Thyroid gland (tissue), 4 donors: ENCODE measurements at places on chromosomes 13 and 19.

DNA sequence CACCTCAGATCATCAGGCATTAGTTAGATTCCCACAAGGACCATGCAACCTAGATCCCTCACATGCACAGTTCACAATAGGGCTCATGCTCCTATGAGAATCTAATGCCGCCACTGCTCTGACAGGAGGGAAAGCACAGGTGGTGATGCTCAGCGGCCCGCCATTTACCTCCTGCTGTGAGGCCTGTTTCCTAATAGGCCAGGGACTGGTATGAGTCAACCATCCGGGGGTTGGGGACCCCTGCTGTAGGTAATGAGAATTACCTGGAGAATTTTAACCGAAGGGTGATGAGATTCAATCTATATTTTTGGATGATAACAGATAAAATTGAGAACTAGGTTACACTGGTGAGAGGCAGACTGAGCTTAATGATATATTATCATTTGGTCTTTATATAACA, 101.4 kb downstream of the LACC1 start:
- DNase-seq = no peak

DNA sequence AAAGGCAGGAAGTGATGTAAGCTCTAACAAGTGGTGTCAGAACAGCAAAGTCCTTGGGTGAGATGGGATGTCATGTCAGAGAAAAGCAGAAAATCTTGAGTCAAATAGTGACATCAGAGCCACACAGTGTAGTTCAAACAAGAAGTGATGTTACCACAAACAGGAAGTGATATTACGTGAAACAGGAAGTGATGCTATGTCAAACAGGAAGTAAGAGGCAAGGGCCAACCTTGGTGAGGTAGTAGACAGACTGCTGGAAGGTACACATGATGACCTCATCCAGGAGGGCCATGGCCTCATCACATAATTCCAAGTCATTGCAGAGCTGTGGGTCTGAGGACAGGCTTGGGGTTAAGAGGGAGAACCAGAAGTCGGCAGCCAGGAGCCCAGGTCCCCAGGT, 7.0 kb upstream of the MAMSTR start:
- no peak for DNase-seq

DNA sequence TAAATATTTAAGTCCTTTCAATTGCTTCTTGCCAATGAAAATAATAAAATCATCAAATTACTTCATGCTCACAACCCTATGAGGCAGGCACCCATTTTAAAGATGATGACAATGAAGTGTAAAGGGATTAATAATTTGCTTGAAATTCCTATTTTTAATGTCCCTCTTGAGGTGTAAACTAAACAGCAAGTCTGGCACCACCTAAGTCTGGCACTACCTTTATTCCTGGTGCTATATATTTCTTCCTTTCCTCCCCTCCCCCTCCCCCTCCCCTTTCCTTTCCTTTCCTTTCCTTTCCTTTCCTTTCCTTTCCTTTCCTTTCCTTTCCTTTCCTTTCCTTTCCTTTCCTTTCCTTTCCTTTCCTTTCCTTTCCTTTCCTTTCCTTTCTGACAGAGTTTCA, 42.2 kb downstream of the FLT1 start:
- no peak for DNase-seq

DNA sequence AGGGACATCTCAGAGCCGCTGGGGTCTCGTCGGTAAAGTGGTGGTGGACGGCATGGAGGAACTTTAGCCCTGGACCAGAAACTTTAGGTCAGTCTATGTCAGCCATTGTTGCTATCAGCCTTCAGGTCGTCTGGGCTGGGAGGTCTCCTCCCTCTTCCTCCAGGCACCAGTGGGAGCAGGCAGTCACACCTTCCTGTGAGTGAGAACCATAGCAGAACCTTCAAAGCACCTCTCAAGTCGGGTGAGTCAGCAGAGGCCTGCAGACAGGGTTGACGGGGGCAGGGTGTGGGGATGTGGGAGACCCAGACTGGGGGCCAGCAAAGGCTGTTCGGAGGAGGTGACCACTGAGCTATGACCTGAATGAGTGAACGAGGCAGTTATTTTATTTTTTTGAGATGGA, 15.4 kb upstream of the SBNO2 start:
- peak; percentile 87 for DNase-seq

DNA sequence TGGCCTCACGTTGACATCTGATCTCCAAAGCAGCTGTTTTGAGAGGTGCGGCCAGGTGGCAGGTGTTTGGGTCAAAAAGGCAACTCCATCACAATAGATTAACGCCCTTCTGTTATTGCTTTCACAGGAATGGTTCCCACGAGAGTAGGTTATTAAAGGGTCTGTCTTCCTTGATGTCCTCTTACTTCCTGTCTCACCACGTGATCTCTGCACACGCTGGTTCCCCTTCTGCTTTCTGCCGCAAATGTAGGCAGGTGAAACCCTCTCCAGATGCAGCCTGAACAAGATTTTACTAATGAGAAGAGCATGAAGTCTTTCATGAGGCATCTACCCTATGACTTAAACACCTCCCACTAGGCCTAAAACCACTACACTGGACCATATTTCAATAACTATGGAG, 22.8 kb upstream of the ZNF564 start:
- DNase-seq = no peak

DNA sequence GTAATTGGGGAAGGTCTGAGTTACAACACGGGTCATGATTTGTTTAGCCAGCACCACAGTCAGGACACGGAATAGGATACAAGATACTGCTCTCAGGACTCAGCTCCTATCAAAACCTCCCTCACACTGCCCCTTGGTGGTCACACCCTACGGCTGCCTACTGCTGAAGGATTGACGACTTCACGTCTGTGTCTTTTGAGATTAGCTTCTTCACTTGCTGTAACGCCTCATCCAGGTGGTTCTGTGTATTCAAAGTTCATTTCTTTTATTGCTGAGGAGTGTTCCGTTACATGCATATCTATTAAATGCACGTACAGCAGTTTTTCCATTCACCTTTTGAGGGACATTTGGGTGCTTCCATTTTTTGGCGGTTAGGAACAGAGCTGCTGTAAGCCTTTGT, 46.3 kb downstream of the URI1 start:
- DNase-seq = no peak

GRCh38 chr13:99157046-99157445, 43.6 kb upstream of the UBAC2 start:
- DNase-seq = no peak
